ENCODE measurements at places on chromosomes 11 and 22. TPM values are rescaled to one million over a fixed set of nuclear protein-coding genes. Genes with fewer than 3 reads are reported as not detected.

- DNase-seq: no peak
- no peaks in the 10 kb centered on the region for H3K36me3 ChIP-seq
- H3K27ac ChIP-seq: no peak overlapping the region
- no peak overlapping the region for H3K4me3 ChIP-seq
Measured at GRCh38 chr11:62863687-62864335, 16.9 kb upstream of the SLC3A2 start.

- peaks cover 28% of the 10 kb centered on the region for H3K27me3 ChIP-seq
- H3K27ac ChIP-seq: no peak overlapping the region
- no peak overlapping the region for H3K4me3 ChIP-seq
Measured at GRCh38 chr11:119876841-119877240, 147.8 kb upstream of the NECTIN1 start.

DNA sequence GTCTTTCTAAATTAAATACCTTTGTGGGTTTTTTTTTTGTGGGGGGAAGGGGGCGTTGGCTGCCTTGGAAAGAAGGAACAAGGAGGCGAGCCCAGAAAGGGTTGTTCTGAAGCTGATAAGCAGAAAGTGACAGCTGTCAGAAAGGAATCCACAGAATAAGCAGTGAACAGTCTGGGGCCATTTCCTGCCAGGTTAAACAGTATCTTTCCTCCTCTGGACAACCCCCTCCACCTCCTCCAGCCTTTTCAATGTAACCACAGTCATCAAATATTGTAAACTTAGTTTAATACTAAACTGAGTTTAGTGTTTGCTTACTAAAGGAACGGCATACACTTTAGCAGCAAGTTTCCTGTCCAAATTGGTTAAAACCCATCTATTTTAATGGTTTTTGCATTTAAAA lies 271.2 kb upstream of the SYN3 start:
- DNase-seq: no peak
- H3K36me3 ChIP-seq: no peaks in the 10 kb centered on the region
- H3K27ac ChIP-seq: no peak overlapping the region
- no peak overlapping the region for H3K4me3 ChIP-seq
- no peaks in the 10 kb centered on the region for H3K27me3 ChIP-seq

DNA sequence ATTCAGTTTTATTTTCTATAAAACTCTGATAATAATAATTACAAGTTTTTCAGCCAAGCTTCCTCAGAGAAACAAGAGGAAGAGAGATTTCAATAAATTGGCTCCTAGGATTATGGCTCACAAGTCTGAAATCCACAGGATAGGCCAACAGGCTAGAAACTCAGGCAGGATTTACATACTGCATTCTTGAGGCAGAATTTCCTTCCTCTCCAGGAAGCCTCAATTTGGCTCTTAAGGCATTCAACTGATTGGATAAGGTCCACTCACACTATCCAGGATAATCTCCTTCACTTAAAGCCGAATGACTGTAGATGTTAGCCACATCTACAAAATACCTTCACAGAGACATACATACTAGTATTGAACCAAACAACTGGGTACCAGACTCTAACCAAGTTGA lies 120.3 kb upstream of the FAT3 start:
- H3K36me3 ChIP-seq: no peaks in the 10 kb centered on the region

DNA sequence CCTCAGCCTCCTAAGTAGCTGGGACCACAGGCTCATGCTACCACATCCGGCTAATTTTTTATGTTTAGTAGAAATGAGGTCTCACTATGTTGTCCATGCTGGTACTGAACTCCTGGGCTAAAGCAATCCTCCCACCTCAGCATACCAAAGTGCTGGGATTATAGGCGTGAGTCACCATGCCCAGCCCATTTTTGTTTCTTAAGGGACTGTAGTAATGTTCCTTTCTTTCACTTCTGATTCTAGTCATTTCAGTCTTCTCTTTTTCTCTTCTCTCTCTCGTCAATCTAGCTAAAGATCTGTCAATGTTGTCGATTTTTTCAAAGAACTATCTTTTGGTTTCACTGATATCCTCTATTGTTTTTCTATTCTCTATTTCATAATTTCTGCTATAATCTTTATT lies 111.0 kb upstream of the APOA1 start:
- H3K36me3 ChIP-seq: no peaks in the 10 kb centered on the region
- peaks cover 14% of the 10 kb centered on the region for H3K4me1 ChIP-seq
- H3K27me3 ChIP-seq: no peaks in the 10 kb centered on the region
- DNase-seq: no peak

DNA sequence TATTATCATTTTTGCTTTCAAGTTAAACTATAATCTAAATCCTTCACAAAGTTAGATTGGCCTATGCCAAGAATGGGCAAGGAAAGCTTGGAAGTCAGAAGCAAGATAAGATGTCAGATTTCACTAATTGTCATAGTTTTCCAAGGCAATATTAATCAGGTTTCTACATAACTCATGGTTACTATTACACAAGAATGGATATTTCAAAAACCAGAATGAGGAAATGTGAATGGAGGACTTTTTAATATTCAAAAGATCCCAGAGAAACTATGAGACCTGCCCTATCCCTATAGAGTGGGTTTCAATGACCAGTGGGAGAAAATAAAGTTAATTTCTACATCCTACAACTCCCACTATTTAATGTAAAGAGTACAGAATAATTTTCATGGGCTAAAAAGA lies 203.2 kb downstream of the CASP12 start:
- no peaks in the 10 kb centered on the region for H3K27me3 ChIP-seq
- H3K4me3 ChIP-seq: no peak overlapping the region
- no peak overlapping the region for H3K27ac ChIP-seq
- no peaks in the 10 kb centered on the region for H3K4me1 ChIP-seq

DNA sequence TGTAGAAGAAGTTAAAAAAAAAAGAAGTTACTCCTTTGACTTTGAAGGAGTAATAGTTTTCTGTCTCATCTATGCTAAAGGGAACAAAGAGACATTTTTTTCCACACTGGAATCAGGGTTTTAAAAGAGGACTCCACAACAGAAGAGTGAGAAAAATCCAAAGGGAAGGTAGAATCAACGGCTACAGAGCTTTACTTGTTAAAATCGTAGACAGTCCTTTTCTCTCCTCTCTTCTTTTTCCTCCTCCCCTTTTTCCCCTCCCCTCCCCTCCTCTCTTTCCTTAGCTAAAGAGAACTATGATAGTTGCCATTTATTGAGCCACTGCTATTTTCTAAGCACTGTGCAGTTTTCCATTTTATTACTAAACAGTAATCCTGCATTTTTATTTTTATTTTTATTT lies 29.2 kb downstream of the DDIAS start:
- H3K4me1 ChIP-seq: no peaks in the 10 kb centered on the region
- no peak for DNase-seq
- H3K36me3 ChIP-seq: peaks cover 15% of the 10 kb centered on the region

- no peaks in the 10 kb centered on the region for H3K4me1 ChIP-seq
- no peaks in the 10 kb centered on the region for H3K27me3 ChIP-seq
- no peak overlapping the region for H3K27ac ChIP-seq
- no peak overlapping the region for H3K4me3 ChIP-seq
Measured at GRCh38 chr11:64619811-64620380, 28.9 kb downstream of the SLC22A12 start.

The MPPED2 gene
- 6.5 TPM for total RNA-seq

The RNH1 gene
- 118 TPM for total RNA-seq

The RASD2 gene
- total RNA-seq: 3.6 TPM

The MPST gene
- total RNA-seq: 31.6 TPM

The MYOD1 gene
- not detected for total RNA-seq

The NPTXR gene
- 29.5 TPM for total RNA-seq
